ENCODE measurements at places on chromosomes 13 and 19. TPM values are rescaled to one million over a fixed set of nuclear protein-coding genes. Genes with fewer than 3 reads are reported as not detected.

- H3K27ac ChIP-seq: no peak overlapping the region
- no peak overlapping the region for H3K4me3 ChIP-seq
- no peak for DNase-seq
- peaks cover 15% of the 10 kb centered on the region for H3K4me1 ChIP-seq
- H3K36me3 ChIP-seq: peaks cover 1% of the 10 kb centered on the region
- peaks cover under 1% of the 10 kb centered on the region for H3K27me3 ChIP-seq
These were observed 31.2 kb downstream of the DLEU7 start for GRCh38 chr13:50812242-50812641.

GRCh38 chr13:42544246-42544926, 29.6 kb upstream of the TNFSF11 start:
- DNase-seq: no peak
- no peaks in the 10 kb centered on the region for H3K36me3 ChIP-seq
- no peak overlapping the region for H3K4me3 ChIP-seq
- H3K27ac ChIP-seq: no peak overlapping the region
- no peaks in the 10 kb centered on the region for H3K27me3 ChIP-seq

- no peaks in the 10 kb centered on the region for H3K4me1 ChIP-seq
- H3K4me3 ChIP-seq: no peak overlapping the region
- H3K27ac ChIP-seq: no peak overlapping the region
- H3K27me3 ChIP-seq: peaks cover 3% of the 10 kb centered on the region
- DNase-seq: no peak
These were observed 38.7 kb upstream of the GRTP1 start for GRCh38 chr13:113402471-113403254.

GFY gene
- not detected for total RNA-seq

DNA sequence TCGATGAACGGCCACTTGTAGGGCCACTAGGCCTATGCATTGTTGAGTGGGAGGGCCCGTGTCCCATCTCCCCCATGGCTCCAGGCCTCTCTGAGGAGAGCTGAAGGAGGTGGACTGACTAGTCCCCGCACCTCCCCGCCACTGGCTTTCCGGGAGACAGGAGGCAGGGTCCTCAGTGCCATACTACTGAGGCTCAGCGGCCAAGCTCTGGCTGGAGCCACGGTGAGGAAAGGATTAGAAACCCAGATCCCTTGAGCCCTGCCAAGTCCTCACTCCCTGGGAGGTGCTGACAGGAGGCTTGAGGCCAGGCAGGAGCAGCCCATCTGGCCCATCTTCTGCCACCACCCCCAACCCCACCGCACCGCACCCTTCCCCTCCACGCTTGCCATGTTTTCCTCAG, 29.0 kb downstream of the CCDC8 start:
- peaks cover 43% of the 10 kb centered on the region for H3K36me3 ChIP-seq
- no peak overlapping the region for H3K27ac ChIP-seq
- no peak overlapping the region for H3K4me3 ChIP-seq

DNA sequence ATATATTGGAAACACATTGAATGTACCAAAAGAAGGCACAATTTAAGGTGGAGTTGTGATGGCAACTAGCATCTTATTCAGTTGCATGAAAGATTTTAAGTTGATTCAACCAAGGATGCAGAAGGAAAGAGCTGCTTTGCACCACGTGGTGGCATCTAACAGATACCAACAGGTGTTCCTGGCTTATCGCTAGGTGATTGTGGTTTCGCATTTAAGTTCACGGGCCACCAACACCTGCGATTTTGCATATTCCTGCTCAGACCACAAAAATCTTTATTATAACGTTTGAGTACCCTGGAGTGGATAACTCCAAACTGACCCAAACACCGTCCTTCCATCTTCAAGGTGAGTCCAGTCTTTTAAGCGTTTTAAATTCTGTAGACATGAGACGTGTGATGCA, 45.3 kb downstream of the RGCC start:
- DNase-seq: no peak
- H3K4me3 ChIP-seq: no peak overlapping the region
- H3K4me1 ChIP-seq: peaks cover 27% of the 10 kb centered on the region
- peaks cover 6% of the 10 kb centered on the region for H3K36me3 ChIP-seq
- H3K27me3 ChIP-seq: no peaks in the 10 kb centered on the region

DNA sequence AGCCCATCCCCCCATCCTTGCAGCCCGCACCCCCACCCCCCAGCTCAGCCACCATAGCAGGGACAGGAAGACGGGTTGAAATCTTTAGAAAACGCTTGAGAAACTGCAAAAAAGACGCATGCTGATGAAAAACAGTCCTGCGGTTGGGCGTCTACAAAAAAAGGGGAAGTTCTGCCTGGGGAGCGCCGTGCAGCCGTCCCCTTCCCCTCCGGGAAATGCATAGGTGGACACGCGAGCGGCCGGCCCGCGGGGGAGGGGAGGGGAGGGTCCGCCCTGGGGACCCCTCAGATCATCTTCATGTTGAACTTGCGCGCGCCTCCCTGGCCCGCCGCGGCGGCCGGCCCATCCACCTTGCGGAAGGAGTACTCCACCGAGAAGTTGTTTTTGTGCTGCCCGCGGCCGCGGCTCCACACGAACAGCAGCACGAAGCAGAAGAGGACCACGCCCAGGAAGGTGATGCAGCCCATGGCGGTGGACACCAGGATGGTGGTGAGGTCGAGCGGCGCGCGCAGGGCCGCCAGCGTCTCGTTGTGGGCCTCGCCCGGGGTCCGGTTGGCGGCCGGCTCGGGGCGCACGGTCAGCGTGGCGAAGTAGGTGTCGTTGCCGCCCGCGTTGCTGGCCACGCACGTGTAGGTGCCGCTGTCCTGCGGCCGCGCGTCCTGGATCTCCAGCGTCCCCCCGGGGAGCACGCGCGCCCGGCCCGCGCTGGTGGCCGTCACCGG, 7.9 kb upstream of the PEAK3 start:
- peak overlapping the region; percentile 91 for H3K4me3 ChIP-seq
- peak overlapping the region; percentile 96 for H3K27ac ChIP-seq
- DNase-seq: peak; percentile 78
- H3K36me3 ChIP-seq: peaks cover 15% of the 10 kb centered on the region
- H3K4me1 ChIP-seq: peaks cover 16% of the 10 kb centered on the region

GRCh38 chr13:29743201-29743786, 107.1 kb downstream of the UBL3 start:
- H3K4me3 ChIP-seq: no peak overlapping the region
- no peaks in the 10 kb centered on the region for H3K36me3 ChIP-seq
- no peaks in the 10 kb centered on the region for H3K4me1 ChIP-seq
- no peak for DNase-seq
- H3K27ac ChIP-seq: no peak overlapping the region
- H3K27me3 ChIP-seq: peaks cover 3% of the 10 kb centered on the region

DNA sequence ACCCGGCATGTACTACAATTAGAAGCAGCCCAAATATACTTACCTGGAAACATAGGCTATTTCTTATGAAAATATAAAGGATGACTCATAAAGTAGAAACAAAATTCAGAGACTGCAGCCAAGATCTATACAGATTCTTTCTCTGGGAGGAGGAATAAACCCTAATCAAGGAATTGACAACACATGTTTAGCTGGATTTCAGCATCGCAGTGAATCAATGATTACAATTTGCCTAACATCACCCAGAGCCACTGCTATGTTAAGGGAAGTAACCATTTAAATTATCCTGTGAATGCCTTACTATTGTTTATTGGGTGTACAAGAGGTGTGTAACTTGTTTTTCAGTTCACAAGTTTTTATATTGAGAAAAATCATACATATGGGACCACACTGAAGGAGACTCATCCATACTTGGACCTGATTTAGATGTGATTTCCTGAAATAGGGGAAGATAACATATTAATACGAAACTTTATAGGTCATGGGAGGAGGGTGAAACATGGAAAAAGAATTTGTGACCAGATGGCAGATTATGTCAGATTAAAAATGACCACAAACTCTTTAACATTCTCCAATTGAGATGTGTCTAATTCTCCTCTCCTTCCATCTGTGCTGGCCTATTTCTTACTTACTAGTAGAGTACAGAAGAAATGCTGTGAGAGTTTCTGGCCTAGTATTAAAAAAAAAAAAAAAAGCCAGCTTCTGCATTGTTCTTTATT, 1168.4 kb downstream of the SLITRK1 start:
- H3K27me3 ChIP-seq: no peaks in the 10 kb centered on the region
- no peak overlapping the region for H3K4me3 ChIP-seq
- no peaks in the 10 kb centered on the region for H3K36me3 ChIP-seq
- no peak for DNase-seq

PSG6 gene
- total RNA-seq: not detected

- H3K4me3 ChIP-seq: no peak overlapping the region
- H3K36me3 ChIP-seq: peaks cover 37% of the 10 kb centered on the region
- no peaks in the 10 kb centered on the region for H3K27me3 ChIP-seq
- H3K4me1 ChIP-seq: no peaks in the 10 kb centered on the region
- H3K27ac ChIP-seq: no peak overlapping the region
These were observed 74.7 kb upstream of the TEX29 start for GRCh38 chr13:111245576-111246384.

- no peak overlapping the region for H3K4me3 ChIP-seq
- H3K4me1 ChIP-seq: no peaks in the 10 kb centered on the region
- H3K27me3 ChIP-seq: no peaks in the 10 kb centered on the region
- H3K27ac ChIP-seq: no peak overlapping the region
- no peak for DNase-seq
- no peaks in the 10 kb centered on the region for H3K36me3 ChIP-seq
These were observed 55.0 kb downstream of the DCLK1 start for GRCh38 chr13:36076211-36076610.

ITGBL1 gene
- total RNA-seq: not detected

GRCh38 chr13:29819143-29819542, 31.3 kb downstream of the UBL3 start:
- H3K27ac ChIP-seq: no peak overlapping the region
- peaks cover 6% of the 10 kb centered on the region for H3K36me3 ChIP-seq
- H3K27me3 ChIP-seq: no peaks in the 10 kb centered on the region

- H3K4me1 ChIP-seq: peaks cover 2% of the 10 kb centered on the region
- peaks cover 10% of the 10 kb centered on the region for H3K27me3 ChIP-seq
- no peaks in the 10 kb centered on the region for H3K36me3 ChIP-seq
- no peak for DNase-seq
- no peak overlapping the region for H3K27ac ChIP-seq
These were observed 45.9 kb upstream of the AMER2 start for GRCh38 chr13:25218019-25218418.

DNA sequence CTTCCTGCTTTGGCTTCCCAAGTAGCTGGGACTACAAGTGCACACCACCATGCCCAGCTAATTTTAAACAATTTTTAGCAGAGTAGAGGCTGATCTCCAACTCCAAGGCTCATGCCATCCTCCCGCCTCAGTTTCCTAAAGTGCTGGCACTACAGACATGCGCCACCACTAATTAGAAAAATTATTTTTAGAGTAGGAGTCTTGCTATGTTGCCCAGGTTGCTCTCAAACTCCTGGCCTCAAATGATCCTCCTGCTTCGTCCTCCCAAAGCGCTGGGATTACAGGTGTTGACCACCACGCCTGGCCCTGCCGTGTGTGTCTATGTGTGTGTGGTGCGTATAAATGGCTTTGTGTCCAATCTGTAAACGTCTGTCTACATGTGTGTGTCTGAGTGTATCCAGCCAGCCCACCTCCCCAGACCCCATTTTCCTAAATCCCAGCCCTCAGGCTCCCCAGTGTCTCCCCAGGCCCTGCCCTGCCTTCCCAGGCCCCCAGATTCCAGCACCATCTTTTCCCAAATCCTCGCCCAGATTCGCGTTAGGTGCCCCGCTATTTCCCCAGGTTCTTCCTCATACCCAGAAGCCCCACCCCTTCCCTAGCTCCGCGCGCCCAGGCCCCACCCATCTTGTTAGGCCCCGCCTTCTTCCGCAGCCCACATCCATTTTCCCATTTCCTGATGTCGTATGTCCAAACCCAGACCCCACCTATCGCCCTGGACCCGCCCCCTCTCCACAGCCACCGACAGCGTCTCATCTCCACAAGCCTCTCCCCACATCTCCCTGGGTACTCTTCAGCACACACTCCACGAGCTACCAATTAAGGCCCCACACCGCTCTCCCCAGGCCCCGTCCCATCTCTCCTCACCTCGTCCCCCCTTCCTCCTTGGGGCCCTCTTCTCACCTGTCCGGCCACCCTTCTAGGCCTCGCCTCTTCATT, 24.9 kb downstream of the SLC8A2 start:
- H3K4me3 ChIP-seq: peak overlapping the region; percentile 81
- peaks cover 36% of the 10 kb centered on the region for H3K4me1 ChIP-seq
- H3K36me3 ChIP-seq: no peaks in the 10 kb centered on the region
- peaks cover 69% of the 10 kb centered on the region for H3K27me3 ChIP-seq
- peak; percentile 69 for DNase-seq

GRCh38 chr13:113105032-113105920, at the start of gene F7:
F7 (plus strand) TSS chr13:113105791; CDS start chr13:113105842, 51 bp downstream.
- H3K4me3 ChIP-seq: no peak within 1 kb of the TSS
- no peak within 1 kb of the TSS for H3K27ac ChIP-seq
- no peaks in the 10 kb centered on the region for H3K36me3 ChIP-seq
- H3K4me1 ChIP-seq: no peaks in the 10 kb centered on the region

DNA sequence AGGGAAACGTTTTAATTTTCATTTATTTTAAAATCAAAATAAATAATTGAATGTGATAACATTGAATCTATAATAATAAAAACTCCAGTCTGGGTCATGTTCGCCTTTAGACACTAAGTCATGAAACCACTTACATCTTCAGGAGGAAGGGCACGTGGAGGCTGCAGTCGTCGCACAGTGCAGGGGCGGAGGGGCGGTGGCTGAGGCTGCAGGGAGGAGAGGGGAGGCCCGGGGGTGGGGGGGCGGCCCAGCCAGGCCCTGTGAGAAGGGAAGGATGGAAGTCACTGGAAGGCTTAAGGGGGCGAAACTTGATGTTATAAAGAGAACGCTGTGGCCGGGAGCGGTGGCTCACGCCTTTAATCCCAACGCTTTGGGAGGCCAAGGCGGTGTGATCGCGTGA, 14.9 kb upstream of the LATS2 start:
- H3K4me3 ChIP-seq: peak overlapping the region; percentile 48
- H3K4me1 ChIP-seq: peaks cover 23% of the 10 kb centered on the region
- H3K27ac ChIP-seq: peak overlapping the region; percentile 57
- no peak for DNase-seq
- peaks cover 11% of the 10 kb centered on the region for H3K27me3 ChIP-seq
